ENCODE measurements at places on chromosomes 3 and 15.

- DNase-seq: no peak
These were observed 54.7 kb upstream of the ATP13A3 start for GRCh38 chr3:194541483-194541882.

- no peak for DNase-seq
These were observed 136.5 kb downstream of the NTRK3 start for GRCh38 chr15:88120026-88120425.

GRCh38 chr3:165642761-165643420 is 194.3 kb downstream of the BCHE start:
- no peak for DNase-seq

DNA sequence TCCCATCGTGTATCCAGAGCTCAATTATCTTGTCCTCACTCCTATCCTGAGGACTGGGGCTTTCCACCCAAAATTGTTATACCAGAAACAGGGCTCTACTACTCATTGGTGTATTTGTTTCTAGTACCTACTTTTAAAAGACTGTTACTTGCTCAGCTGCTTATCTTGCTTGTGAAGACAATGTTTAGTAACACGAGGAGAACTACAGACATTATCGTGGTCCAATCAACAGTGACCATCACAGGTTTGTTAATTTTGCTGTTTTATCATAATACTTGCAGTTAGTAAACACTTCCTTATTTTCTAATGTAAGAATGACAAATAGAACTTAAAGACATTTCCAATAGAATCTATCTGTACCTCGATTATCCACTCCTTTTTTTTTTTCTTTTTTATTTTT is 13.5 kb downstream of the LRCH3 start:
- DNase-seq: no peak

GRCh38 chr3:52551118-52551517 is 14.7 kb downstream of the UQCC5 start:
- DNase-seq: no peak

DNA sequence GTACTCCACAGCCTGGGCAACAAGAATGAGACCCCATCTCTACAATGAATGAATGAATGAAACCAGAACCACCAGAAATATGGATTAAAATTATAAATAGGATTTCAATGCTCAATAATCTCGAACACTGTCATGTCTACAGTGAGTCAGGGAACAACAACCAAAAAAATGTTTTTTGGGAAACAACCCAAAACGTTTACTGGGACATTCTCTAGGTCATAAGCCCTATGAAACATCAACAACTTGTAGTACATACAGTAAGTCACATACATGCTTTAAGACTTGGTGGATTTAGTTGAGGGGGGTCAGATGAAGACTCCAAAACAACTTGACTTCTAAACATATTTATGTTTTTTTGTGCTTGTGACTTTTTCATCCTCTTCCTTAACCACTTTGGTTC is 511.2 kb downstream of the FOXP1 start:
- DNase-seq: no peak

All from erythroblast (primary cell).